ENCODE measurements at places on chromosomes 1 and 21.

- DNase-seq, result peak; percentile 33
Observed at GRCh38 chr1:64846573-64847430, 101.9 kb downstream of the RAVER2 start.

GRCh38 chr1:210024996-210025395 is 87.0 kb downstream of the SYT14 start:
- DNase-seq, result no peak

- no peak for DNase-seq
Observed at GRCh38 chr1:8816264-8816663, 1.2 kb downstream of the RERE start.

GRCh38 chr1:52028328-52028727 is 5.3 kb downstream of the KTI12 start:
- DNase-seq, result no peak

DNA sequence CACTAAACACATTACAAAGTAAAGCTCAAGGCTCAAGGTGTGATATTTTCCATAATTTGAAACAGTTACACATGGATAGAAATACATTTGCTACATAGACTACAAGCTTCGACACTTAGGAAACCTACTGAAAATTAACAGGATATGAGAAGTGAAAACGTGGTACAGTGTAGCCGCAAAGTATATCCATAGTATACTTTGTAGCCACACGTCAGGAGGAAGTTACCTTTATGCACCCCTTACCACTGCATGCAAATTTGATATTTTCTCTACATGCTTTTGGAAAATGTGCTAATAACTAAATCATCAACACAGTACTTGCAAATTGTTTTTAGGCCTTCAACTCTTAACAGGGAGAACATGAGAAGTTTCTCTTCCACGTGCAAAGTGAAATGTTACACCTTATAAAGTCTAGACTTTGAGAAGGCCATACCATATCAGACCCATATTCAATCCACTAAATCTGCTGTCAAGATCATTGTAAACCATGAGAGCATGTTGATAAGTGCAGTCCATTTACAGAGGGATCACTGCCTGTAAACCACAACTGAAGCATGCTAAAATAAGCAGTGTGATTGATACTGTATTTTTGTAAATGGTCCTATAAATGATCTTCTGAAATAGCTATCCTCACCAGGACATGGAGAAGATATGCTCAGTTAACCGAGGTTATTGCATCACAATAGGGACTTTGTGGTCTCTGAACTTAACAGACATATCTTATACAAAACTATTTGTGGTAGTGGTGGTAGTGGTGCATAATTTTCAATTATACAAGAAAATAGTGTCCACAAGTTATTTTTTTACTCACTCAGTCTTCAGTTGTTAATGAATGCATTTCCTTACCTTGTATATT is 64.7 kb downstream of the VAV3 start:
- no peak for DNase-seq

DNA sequence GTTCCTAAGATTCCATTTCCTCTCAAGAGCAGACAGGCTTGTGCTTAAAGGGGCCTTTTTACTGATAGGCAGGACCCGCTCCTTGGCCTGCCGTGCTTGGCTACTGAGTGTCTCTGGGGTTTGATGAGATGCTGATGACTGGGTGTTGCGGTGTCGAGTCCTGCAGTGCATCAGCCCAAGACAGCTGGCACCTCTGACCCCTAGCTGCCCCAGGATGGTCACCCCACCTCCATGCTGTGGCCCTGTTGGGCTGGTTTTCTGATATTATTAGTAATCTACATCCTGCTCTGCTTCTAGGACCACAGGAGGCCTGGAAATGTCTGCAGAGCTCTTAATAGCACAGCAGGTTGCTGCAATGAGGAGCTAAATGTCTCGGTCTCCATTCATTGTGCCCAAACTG is 28.7 kb downstream of the LRRC71 start:
- no peak for DNase-seq

GRCh38 chr1:97571760-97572159 is 349.1 kb downstream of the DPYD start:
- DNase-seq, result no peak

DNA sequence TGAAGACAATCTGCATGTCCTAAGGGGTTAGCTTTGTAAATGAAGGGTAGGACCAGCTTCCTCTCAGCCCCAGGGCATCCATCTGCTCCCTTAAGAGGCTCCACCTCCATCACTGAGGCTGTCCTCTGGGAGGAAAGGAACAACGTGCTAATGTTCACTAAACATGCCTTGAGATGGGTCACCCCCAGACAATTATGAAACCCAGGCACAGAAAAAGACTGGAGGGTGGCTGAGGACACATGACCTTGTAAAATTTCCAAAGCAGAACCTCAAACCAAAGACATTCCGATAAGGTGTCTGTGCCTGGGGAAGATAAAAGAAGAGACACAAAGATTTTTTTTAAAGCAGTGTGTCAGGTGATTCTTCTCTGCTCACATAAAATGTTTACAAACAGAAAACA is 37.6 kb upstream of the ZNF124 start:
- no peak for DNase-seq

DNA sequence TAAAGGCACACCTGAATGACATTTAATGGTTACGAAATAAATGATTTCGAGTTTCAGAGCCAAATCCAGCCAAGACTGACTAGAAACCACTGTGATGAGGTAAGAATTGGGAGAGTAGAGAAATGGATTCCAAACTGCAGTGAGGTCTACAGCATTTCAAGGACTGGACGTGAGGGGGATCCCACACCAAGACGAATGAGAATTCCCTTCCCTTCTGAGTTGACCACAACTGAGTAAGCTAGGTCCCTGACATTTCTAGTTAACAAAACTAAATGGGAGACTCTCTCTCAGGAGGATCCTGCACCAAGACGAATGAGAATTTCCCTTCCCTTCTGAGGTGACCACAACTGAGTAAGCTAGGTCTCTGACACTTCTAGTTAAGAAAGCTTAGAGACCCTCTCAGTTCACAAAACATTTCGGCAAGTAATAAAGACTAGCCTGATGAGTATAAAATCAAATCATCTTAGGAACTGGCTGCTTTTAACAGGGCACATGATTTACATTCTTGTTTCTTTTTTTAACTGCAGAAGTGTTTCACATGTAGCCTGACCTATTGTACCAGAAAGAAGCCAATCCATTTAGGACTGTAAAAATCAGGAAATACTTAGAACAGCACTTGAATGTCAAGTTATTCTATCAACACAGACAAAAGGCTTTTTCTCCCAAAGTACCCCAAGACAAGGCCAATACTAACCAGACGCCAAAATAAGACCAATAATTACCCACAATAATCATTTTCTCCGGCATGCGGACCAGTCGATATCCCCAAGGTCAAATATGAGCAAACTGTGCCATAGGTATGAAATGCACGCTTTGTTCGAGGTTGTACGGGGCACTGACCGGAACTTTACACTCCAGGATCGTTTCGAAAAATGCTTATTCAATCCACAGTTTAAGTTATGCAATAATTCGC is 1.4 kb upstream of the SPATA1 start:
- DNase-seq, result no peak

GRCh38 chr1:32335790-32336590 is at the start of gene MARCKSL1:
Gene MARCKSL1, minus strand, starts transcription at chr1:32336233. Its CDS starts 200 bp downstream, at chr1:32336033.
- peak; percentile 73 for DNase-seq

- no peak for DNase-seq
Observed at GRCh38 chr1:216075339-216075738, 347.9 kb downstream of the USH2A start.

- no peak for DNase-seq
Observed at GRCh38 chr1:24541711-24542346, 14.1 kb upstream of the NCMAP start.

GRCh38 chr1:54547601-54548388 is at the start of gene ACOT11:
Gene ACOT11, plus strand, starts transcription at chr1:54548228. Its CDS starts 82 bp downstream, at chr1:54548310.
- peak; percentile 81 for DNase-seq

- no peak for DNase-seq
Observed at GRCh38 chr1:1847061-1847850, 43.6 kb downstream of the GNB1 start.
